ENCODE measurements at places on chromosomes 16 and 17.

DNA sequence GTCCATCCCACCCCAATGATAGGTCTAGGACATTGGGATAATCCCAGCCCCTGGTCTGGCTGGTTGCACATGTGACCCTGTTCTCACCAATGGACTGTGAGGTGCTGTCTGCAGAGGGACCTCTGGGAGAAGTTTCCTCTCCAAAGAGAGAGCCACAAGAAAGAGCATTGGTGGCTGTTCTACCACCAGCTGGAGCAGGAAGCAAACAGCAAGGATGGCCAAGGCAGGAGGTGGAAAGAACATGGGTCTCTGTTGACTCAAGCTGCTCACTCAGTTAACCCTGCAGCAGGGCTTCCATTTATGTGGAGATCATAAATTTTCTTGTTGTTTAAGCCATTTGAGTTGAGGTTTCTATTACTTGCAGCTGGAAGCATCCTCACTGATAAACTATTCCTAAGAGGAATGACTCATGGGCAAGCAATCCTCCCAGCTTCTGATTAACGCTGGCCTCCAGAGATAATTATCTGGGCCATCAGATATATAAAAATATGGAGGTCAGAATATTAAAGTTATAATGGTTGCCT lies 52.6 kb downstream of the CYB5B start:
- no peak for DNase-seq

DNA sequence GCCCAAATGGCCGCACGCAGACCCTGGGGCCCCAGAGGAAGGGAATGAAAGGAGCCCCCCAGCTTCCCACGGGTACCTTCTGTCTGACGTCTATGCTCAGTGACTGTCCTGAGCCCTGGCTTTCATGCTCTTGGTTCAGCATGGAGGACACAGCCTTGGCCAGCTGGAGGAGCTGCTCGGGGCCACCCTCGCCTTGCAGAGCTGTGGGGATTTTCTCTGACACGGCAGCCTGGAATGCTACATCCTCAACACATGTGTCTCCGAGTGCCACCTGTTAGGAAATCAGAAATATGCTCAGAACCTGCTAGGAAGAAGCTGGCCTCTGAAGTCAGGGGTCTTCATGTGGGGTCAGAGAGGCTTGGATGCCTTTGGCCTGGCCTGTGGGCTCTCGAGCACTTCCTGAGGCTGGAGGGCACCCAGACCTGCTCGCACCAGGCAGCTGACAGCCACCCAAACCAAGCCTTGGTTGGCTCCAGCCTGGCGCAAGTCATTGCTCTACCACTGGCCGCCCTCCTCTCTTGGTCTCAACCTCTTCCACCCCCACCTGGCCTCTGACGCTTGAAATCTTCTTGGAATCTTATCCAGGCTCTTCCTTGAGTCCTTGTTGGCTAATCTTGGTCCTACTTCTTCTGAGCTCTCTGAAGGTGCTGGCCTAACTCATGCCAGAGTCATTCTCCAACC lies 63.7 kb upstream of the BCO1 start:
- DNase-seq = no peak

DNA sequence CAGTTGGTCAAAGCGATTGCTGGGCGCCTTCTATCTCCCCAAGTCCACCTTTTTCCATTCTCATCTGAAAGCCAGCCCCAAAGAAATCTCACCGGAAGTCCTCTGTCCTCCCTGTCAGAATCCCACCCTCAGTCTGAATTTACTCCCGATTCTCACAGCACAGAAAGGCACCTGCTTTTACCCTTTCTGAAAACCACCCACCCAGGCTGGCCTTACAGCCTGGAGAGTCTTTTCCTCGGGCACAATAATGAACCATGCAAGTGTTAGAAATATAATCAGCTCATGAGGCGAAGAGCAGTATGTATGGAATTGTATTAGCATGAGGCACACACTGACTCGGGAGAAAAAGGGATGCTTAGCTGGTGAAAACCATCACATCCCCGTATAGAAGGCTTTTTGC lies 1.2 kb upstream of the ZFHX3 start:
- no peak for DNase-seq

GRCh38 chr17:22286337-22287041 lies 594.2 kb downstream of the KCNJ18 start:
- no peak for DNase-seq
